ENCODE measurements at places on chromosomes 2 and 18.

DNA sequence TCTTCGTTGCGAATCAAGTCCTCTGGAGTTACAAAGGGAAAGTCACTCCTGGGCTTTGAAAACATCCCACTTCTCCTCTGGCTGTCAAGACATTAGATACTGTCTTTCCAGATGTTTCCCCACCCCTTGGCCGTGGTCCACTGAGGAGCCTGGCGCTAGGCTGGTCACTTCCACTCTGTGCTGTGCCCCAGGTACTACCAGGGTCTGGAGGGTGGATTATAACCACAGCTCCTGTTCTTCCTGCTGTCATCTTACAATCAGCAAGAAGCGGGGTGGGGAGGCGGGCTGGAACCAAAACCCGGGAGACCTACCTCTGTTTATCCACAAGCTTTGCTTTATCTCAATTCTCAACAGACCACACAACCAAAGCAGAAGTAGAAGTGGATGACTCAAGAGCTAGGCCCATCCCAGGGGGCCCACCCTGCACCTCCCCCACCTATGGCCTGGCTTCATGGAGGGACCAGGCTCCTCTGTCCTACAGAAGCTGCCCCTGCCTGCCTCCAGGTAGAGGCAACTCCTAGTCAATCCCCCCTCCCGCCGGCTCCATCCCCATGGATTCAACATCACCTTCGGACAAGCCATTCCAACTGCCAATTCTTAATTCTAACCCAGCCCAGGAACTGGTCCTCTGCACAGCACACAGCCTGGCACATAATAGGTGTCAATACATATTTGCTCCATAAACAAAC is 17.8 kb downstream of the SMAD7 start:
- DNase-seq: peak; percentile 78

DNA sequence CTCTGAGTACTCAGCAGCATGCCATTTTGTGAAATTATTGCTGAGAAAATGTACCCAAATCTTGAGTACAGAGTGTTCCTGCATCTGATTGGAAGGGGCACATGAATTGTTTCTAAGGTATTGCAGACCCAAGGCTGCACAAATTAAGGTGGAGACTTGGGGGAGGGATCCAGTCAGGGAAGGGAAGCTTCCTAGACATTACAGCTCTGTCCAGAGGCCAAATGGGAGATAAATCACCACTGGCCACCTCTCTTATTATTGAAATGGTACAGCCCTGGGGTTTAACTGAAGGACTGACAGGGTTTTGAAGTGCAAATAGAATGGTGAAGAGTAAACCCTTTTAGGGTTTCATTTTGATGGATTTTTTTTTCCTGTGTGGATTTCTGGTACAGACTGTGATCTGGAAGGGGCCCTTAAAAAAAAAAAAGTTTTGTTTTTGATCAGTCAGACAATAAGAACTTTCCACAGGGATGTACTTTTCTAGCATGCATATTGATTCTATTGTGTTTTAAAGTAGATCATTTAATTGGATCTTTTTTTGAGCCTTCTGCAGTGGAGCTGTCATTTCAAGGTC is 119.4 kb downstream of the GREB1L start:
- no peak for DNase-seq

DNA sequence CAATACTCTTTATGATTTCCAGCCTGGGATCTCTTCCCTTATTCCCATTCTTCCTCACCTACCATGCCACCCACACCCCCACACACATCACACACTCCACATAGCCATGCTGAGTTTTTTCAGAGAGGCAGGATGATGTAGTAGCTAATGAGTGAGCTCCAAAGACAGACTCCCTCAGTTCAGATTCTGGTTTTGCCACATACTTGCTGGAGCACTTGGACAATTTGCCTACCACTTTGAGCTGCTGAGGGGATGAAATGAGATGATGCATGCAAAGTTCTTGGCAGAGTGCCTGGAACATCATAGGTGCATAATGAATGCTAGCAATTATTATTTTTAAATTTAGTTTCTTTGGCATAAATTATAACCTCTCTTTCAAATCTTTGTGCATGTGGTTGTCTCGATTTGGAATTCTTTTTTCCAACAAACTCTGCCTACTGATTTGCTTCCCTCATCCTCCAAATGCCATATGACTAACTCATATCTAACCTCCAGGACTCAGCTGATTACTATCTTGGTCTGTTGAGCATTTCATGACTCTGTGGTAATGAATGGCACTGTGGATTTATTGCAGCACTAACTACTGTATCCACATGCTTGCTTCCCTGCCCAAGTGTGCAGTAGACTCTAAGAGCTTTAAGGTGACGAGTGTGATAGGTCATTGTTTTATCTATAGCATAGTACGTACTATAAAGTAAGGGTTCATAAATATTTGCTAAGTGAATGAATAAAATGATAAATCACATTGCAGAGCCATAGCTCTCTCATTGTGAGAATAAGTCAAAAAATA is 99.1 kb downstream of the TACR1 start:
- no peak for DNase-seq

DNA sequence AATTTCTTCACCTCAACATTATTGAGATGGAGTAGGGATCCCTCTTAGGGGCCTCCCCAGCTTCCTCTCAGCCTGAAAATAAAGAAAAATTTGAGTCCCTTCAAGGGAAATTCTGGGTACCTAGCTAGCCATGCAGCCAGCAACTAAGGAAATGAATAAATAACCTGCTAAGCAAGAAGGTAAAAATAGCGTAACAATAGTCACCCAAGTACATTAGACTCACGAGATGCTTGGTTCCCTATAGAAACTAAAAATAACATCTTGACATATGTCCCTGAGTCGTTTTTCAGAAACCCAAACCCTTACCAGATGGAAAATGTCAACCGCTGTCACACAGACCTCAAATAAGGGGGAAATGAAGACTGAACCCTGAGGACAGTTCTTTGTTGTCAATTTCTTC is 51.9 kb downstream of the CACNB4 start:
- no peak for DNase-seq

DNA sequence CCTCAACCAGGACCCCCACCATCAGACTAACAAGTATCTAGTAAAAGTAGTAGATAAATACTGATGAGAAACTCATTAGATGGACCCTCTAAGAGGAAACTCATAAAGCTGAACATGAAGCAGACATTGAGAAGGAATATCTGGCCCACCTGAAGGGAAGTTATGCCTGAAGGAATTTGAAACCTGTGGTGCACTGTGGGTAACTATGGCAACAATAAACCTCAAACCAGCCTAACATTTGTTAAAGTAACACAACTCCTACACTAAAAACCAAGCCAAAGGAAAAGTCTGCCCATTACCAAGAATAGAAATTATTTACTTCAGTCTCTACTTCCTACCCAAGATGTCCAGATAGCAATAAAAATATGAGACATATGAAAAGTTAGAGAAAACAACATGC is 43.4 kb downstream of the KIAA1328 start:
- DNase-seq: no peak

DNA sequence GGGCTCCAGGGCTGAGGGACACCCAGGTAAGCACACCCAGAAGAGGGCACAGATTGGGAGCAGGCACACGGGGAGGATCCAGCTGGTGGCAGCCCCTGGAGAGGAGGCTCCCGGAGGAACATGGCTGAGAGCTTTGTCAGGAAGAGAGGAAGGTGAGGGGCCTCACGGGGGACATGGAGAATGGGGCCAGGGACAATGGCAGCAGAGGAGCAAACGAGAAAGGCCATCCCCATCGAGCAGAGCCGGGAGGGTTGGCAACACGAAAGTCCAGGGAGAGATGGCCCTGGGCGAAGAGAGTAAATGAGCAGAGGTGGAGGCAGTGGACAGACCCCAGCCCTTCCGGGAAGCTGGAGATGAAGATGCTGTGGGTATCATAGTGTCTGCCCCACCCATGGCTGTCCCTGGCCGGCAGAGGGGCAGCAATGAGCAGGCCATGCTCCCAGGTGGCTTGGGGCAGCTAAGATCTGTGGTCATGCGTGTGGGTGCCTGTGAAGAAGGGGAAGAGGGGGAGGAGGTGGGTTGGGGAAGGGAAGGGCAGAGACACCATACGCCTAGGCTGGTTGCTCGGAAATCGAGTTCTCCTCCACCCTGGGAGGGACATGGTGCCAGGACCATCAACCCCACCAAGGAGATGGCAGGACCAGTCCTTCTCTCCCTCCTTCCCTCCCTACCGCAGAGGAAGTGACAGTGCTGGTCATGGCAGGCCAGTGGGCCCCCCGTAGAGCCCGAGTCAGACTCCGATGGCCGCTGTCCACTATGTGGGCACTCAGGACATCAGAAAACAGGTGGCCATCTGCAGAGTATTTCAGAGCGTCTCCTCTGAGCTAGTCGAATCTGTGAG is 191.7 kb downstream of the NDUFA10 start:
- no peak for DNase-seq

DNA sequence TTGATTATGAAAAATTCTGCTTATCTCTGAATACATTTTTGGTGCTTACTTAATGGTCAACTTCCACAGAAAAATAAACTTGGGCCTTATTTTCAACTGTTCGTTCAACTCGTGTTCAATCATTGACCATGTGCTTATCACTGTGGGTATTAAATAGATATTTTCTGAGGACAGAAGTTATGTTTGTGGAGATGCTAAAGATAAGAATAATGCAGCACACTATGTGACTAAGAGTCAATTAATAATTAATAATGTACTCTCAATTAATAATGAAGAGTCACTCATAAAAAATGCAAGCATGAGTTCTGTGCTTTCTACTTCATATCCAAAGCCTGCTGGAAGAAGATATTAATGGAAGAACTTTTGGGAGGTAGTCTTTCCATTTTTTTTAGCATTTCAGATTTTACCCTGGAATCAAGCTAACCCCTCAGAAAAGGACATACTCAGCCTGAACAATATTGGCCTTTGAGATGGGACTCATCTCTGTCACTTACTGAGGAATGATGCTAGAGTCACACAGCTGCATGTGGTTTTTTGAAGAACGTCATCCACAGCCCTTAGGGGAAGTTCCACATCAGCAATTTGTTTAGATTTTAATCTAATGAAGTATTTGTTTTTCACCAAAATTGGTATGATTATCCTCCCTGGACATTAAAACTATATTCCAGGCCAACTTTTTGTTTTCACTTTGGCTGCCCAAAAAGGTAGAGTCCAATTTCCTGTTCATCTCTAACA is 191.9 kb upstream of the CRIM1 start:
- no peak for DNase-seq
